ENCODE measurements at places on chromosomes 7 and 10.

DNA sequence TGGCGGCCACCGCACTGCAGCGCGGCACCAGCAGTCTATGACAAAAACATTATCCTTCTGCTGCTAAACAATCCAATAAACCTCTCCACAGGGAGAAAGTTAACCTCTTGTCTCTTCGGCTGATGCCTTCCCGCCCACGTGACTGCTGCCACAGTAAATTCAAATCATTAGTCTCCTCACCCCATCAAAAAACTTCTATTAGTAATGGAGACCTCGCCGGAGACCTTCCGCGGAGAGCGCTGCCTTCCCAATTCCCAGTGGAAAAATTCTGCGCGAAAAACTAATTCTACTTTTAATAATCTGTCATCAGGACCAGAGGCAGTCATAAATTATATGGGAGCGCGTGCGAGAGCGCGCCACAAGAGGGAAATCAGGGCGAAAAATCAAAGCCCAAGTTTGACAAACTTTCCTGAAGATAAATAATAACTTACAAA, 90.0 kb upstream of the PAX2 start:
- DNase-seq, result no peak

DNA sequence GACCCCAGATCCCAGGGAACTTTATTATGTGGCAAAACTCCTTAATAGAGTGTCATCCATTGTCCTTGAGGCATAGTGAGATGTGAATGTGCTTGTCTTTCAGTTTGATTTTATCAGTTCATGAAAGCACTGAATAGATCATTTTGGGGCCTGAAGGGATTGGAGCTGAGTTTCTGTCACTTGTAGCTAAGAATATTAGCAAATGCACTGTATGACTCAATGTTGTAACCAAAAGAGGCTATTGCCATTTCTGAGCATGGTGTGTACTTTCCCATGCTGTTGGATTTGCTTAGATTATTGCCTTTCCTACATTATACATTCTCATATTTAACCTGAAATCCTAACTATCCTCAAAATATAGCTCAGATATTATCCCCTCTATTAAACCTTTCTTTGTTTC, 130.4 kb downstream of the PRKG1 start:
- DNase-seq, result no peak

DNA sequence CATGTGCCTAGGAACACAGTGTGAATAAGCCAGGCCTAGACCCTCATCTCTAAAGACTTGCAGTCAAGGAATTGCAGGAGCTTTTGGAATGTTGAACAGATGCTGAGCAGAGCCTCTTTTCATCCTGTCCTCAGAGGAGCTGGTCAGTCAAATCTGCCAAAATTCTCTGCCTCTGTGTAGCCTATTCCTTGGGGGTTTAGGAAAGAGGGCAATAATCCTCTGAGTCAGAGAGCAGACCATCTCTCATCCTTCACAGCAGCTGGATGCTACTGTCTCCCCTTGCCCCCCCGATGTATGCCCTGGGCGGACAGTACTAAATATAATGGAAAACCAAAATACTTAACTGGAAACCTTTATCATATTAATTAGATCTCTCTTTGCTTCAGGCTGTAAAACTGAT, 52.6 kb downstream of the BICC1 start:
- DNase-seq, result no peak

GRCh38 chr7:70063927-70064326, 465.7 kb downstream of the AUTS2 start:
- DNase-seq, result no peak

DNA sequence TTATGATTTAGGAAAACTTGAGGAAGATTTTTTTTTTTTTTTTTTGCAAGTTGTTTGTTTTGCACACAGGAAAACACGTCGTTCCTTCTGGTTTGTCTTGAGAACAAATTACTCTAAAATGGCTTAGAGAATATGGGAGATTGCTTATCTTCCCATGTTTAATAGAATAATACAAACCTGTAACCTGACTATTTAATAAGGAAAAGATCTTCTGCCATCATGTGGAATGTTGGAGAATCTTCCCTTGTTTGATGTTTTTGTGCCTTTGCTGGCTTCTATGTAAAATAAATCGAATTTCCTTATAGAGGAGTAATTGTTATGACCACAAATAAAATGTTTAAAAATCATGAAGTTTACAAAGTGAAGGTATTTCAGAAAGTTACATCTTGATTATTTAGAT, 818.8 kb downstream of the GATA3 start:
- DNase-seq, result no peak

DNA sequence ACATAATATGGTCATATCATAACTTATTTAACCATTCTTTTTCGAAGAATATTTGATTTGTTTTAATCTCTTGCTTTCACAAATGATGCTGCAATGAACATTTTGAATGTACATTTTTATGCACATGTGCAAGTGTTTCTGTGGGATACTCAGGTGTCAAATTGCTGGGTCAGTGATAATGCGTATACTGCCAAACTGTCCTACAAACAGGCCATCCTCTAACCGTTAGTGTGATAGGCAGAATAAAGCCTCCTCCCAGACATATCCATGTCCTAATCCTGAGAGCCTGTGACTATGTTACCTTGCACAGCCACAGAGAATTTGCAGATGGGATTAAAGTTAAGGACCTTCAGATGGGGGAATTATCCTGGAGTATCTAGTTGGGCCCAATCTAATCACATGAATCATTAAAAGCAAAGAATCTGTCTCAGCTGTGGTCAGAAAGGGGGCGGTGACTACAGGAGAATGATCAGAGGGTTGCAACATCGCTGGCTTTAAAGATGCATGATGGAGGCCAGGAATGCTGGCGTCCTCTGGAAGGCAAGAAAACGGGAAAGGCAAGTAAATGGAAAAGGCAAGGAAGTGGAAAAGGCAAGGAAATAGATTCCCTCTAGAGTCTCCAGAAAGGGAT, 46.7 kb downstream of the FZD1 start:
- DNase-seq, result peak; percentile 61

DNA sequence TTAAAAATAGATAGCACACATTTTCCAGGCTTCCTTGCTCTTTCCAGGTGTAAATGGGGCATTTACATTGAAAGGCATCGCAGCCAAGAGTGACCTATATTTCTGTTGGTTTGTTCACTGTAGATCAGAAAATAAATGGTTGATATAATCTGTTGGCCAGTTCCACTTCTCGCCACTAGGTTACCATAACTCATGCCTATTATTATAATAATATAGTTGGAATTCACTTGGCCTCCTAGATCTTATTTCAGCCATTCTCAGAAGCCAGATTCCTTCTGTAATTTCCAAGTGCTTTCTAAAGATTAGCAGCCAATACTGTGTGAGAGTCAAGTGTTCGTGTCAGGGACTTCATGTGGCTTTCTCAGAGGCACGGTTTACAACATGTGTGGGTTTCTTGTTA, 179.5 kb downstream of the DNAH11 start:
- DNase-seq, result no peak

DNA sequence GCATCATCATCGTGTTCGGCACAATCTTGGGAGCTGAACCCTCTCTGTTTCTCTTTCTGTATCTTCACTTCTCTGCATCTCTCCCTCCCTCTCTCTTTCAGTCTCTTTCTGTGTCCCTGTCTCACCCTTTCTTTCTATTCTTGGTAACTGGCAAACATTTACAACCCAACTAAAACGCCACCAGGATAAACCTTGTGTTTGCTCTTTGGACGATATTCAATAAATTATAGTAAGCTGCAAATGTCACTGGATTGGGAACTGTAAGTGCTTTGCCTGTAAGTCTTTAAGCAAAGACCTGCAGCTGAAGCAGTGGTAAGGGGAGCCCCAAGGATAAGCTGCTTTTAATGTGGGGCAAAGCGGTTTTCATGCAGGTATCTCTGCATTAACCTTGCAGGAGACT, 558.0 kb upstream of the MKI67 start:
- no peak for DNase-seq

DNA sequence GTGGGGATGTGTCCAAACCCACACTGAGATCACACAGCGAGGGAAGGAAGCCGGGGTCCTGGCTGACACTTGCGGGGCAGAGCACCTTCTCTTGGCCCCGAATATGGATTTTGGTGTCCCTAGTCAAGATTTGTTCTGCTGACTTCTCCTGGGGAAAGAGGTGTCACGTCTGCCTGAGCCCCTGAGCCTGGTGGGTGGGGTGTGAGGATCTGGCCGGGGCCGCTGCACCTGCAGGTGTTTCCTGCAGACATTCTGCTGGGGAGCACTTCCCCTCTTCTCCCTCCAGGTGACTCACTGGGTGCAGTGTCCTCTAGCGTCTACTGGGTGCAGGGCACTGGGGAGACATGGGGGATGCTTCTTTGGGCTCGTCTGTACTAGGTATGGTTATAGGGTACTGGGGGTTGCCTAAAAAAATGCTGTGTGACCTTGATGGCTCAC, 99.2 kb downstream of the GRK5 start:
- no peak for DNase-seq

DNA sequence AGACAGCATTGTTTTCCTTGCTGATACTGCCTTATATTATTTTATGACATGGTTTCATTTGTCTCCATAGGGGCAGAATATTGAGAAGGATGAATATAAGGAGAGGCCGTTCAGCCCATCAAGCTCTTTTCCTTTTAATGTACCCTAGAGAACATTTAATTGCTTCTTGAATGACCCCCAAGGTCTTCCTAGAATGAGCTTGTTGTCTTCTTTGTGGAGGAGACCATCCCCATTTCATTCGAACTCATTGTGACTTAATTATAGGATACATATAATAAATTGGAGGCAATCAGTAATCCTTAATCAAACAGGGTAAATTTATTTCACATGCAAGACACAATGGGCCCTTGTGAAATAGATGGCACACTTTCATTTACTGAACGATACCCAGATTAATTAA, 231.3 kb downstream of the MDFIC start:
- no peak for DNase-seq

GRCh38 chr7:143172354-143172753, 10.9 kb upstream of the TAS2R39 start:
- no peak for DNase-seq

- DNase-seq, result no peak
Measured at GRCh38 chr10:131168238-131168875, 143.2 kb downstream of the TCERG1L start.

DNA sequence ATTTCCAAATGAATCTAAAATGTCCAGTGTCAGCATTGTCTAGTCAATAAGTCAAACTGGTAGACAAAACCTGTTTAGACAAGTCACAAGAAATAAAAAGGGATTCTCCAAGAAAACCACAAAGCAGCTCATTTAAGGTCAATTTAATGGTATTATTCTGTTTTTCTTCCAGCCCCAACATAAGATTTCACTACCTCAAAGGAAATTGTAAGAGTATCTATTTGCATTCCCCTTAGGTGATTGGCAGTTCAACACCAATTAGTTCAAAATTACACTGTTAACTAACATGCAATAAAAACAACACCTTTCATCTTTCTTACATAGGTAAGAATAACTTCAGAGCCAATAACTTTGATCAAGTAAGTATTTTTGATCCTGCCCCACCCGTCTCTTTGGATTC, 106.3 kb downstream of the RNF32 start:
- DNase-seq, result no peak

GRCh38 chr7:25408012-25408687, 179.9 kb upstream of the NPVF start:
- no peak for DNase-seq

DNA sequence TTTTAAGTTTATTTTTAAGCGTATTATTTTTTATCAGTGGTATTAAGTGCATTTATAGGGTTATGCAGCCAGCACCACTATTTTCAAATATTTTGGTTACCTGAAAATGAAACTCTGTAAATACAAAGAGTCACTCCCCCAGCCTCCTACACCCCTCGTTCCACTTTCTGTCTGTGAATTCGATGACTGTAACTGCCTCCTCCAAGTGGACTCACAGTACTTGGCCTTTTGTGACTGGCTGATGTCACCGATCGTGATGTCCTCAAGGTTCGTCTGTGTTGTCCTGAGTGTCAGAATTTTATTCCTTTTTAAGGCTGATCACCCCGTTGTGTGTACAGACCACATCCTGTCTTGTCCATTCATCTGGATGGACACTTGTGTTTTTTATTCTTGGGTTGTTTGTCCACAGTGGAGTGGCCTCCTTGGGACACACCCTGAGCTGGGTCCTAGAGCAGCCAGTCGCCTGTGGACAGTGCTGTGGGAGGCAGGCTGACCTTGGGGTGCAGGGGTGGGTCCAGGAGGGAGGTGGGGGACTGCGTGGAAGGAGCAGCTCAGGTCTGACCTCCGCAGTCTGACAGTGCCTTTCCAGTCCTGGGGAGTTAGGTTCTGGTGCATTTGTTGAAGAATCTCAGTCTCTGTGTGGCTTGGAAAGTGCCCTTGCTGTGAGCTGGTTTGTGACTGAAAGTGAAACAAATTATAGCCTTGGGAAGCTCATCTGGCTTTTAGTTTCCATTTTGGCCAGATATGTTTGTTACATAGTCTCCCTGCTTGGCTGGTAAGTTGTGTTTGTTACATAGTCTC, 6.9 kb downstream of the MTG1 start:
- no peak for DNase-seq

DNA sequence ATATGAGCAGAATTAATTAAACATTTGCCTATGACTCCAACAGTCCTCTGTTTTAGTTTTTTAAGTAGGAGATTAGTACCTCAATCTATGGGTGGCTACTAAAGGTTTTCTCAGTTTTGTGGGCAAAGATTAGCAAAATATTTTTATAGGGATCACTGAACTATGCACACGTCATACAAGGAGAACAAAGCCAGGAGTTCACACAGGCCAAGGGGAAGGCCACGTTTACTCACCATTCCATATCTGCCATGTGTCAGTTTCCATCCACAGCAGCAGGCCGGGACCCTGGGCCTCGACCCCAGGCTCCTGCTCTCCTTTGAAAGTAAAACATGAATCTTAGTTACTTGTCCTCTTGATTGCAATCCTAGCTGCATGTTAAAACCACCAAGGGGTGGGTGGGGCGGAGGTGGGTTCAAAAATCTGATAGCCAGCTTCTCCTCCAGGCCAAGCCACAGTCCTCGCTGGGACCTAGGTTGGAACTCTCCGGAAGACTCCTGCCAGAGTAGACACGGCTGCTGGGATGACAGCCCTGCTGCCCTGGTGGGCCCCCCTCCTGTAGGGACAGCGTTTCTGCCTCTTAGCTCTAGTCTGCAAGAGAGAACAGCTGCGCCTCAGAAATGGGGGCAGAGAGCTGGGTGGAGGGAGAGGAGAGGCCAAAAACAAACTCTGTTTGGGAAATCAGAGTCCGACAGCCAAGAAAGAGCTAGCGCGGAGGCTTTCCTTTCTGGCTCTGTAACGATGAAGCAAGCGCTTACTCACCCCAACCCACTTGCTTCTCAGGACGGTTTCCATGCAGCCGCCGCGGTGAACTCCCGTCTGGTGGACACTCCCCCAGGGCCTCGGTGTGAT, 35.6 kb downstream of the PITRM1 start:
- peak; percentile 69 for DNase-seq

- DNase-seq, result no peak
Measured at GRCh38 chr10:122199070-122199469, 72.0 kb upstream of the BTBD16 start.
